ENCODE measurements at places on chromosomes 2 and 18.

DNA sequence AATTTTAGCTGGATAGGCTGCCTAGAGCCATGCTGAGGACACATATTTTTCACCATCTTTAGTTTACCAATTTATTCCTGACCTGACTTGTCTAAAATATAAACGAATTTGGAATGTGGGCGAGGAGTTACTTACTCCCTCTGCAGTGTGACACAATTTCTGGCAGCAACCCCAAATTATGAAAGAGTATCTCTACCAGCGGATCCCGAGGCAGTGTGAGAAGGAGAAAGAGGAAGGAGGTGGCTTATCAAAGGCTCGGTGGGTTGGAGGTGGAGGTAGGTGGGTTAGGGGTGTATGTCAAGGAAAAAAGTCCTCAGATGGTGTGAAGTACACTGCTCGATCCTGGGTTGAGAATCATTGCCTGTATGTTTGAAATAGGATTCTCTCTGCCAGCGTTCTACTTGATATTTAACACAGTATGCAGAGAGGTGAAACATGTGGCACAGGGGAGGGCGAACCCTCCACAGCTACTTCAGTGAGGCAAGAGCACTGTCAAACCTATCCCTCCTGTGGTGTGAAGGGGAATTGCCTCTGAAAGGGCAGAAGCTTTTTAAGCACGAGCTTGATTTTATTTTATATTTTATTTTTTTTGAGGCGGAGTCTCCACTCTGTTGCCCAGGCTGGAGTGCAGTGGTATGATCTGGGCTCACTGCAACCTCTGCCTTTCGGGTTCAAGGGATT, 76.0 kb downstream of the RFTN2 start:
- peak; percentile 27 for DNase-seq

- DNase-seq: no peak
Observed at GRCh38 chr2:72425996-72426395, 278.3 kb upstream of the CYP26B1 start.

- DNase-seq: no peak
Observed at GRCh38 chr2:141767691-141768090, 363.1 kb downstream of the LRP1B start.

DNA sequence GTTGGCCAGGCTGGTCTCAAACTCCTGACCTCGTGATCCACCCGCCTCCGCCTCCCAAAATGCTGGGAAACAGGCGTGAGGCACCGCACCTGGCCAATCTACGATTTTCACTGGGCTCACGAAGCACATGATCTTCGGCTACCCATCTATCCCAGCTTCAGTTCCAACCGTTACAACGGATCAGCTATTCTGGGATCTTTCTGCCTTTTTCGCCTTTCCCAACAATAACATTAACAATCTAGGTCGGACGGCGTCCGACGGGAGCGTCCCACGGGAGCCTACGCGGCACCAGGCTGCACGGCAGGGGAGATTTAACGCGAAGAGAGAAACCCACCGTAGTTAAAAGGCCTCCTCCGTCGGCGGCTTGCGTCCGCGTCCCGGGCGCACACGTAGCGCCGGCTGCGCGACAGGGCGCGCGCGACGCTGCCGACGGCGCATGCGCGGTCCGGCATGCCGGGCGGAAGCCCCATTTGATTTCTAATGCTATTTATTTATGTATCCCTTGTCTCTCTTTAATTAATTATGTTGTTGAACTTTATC, at the start of gene MSL3B:
Gene MSL3B, minus strand, starts transcription at position 394 of the 540 bp plus-strand sequence.
- DNase-seq: peak; percentile 58

DNA sequence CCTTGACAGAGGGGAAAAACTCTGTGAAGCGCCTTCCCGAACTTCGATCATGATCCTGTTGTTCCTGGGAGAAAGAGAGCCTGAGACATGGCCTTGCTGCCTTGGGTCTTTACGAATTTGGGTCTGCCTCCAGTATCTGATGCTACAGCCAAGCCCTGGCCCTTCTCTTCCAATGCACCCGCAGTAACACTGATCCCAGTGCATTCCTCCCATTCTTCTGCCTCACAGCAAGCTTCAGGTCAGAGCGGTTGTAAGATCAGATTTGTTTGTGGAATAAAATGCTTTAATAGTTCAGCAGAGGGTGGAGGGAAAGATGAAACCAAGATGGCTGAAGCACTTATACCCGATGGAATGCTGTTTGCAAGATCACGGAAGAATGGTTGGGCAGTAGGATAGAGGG, 196.7 kb upstream of the SIX2 start:
- DNase-seq: no peak

- no peak for DNase-seq
Observed at GRCh38 chr2:139353874-139354273, 573.7 kb upstream of the NXPH2 start.
